Stomach (tissue), 19 donors: ENCODE measurements at places on chromosomes 2 and 18.

- no peak for DNase-seq
These were observed 686.7 kb downstream of the NR4A2 start for GRCh38 chr2:155645791-155646190.

GRCh38 chr2:239374896-239375277, 25.9 kb downstream of the HDAC4 start:
- no peak for DNase-seq

DNA sequence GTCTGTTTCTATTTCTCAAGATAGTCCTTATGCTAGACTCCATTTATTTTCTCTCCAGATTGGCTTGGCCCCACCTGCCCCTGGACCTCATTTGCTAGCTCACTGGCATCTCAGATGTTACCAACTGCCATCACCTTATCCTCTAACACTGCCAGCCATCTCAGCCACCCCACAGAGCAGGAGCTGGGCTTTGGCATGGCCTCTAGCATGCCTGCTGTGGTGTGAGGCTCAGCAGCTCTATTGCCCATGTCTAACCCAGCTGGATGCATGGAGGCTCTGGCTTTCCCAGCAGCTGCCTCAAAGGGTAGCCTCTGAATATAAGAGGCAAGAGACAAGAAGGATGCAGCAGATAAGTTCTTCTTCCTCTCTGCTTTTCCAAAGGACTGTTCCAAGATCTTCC, 373.4 kb downstream of the TNS1 start:
- no peak for DNase-seq

DNA sequence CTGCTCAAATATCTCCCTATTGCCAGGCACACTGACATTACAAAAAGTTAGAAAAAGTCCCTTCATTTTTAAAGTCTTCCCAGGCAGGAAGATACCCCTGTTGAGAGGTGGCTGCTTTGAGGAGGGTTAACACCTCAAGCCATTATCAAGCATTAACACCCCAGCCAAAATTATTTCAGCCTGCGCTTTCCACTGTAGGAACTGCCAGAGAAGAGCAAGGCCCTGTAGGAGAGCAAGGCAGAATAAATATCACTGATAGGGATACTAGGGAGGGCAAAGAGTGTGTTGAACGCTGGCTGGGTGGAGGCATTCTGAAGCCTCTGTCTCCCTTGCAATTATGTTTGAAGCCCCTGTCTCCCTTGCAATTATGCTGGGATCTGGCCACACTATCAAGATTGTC, 1020.7 kb upstream of the CELF4 start:
- no peak for DNase-seq

- no peak for DNase-seq
These were observed 86.4 kb downstream of the GFPT1 start for GRCh38 chr2:69300650-69301049.

- peak; percentile 37 for DNase-seq
These were observed 11.5 kb downstream of the MFSD2B start for GRCh38 chr2:24021122-24021998.

GRCh38 chr2:201218780-201219179, 35.8 kb downstream of the CASP10 start:
- no peak for DNase-seq

DNA sequence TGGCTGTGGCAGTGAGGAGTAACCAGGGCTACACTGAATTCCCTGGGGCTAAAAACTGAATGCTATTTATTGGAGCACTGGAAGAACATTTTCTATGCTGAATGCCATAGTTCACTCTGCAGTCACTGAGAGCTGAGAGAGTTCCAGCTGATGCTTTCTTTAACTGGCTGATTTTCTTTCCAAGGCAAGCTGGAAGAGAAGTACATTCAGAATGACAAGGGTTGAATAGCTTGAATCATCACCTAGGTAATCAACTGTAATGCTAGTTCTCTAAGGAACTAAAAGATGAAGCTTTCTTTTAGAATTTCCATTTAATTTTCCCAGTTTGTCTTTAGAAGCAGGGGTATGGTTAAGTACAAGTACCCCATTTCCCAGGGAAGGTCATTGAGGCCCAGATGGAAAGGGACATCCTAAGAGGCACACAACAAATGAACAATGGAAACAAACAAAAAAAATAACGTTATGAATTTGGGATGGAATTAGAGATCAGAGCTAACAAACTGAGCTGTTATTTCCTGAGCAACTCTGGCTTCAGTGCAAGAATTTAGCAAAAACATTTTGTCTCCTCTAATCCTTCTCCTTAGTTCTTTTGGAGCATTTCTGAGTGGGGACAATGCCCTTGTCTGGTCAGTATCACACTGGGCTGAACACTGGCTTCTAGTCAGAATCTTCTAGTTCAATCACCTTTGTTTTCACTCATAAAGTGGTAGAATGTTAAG, 132.8 kb upstream of the REG3A start:
- no peak for DNase-seq

DNA sequence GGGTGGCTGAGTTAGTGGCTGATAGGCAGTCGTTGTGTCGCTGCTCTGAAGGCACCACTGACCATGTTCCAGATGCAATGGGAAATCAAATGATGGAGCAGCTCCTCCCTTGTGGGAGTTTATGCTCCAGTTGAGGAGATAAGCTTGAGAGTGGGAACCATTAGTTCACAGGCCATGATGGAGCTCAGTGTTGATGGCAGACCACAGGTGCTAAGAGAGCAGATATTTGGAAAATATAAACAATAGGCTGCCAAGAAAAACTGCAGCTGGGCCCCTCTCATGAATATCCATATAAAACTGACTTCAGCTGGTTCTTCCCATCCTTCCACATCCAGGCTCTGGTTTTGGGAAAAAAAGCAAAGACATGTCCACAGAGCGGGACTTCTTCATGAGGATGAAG, 63.1 kb downstream of the EPAS1 start:
- no peak for DNase-seq

DNA sequence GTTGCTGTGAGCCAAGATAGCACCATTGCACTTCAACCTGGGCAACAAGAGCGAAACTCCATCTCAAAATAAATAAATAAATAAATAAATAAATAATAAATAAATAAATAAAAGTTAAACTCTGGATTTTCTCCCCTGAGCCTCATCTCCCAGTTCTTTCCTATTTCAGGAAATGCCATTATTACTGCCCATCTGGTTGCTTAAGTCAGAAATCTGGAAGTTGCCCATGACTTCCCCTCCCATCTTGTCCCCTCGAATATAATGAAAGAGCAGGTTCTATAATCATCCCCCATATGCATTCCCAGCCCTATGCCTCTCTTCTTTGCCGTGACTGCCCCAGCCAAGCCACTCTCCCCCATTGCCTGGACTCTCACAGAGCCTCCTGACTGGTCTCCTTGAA, 4.2 kb upstream of the PSD4 start:
- no peak for DNase-seq

- DNase-seq: peak; percentile 89
These were observed 126.6 kb upstream of the PPP1CB start for GRCh38 chr2:28624793-28625701.

DNA sequence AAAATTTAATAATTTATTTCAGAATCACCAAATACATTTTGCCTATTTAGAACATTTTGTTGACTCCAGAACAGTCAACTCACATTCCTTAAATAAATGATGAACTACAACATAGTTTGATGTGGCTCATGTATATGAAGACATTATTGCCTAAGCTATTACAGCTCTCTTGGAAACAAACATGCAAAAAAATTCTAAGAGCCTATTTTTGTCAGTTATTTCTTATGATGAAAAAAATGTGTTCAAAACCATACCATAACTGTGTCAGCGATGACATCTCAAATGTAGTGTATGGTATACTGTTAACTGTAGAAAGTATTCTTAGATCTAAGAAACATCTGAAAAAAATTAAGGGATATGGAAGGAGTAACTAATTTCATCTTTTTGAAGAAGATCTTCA, 6.3 kb upstream of the EMILIN2 start:
- no peak for DNase-seq

- DNase-seq: no peak
These were observed 2.4 kb upstream of the PMAIP1 start for GRCh38 chr18:59897321-59897954.

DNA sequence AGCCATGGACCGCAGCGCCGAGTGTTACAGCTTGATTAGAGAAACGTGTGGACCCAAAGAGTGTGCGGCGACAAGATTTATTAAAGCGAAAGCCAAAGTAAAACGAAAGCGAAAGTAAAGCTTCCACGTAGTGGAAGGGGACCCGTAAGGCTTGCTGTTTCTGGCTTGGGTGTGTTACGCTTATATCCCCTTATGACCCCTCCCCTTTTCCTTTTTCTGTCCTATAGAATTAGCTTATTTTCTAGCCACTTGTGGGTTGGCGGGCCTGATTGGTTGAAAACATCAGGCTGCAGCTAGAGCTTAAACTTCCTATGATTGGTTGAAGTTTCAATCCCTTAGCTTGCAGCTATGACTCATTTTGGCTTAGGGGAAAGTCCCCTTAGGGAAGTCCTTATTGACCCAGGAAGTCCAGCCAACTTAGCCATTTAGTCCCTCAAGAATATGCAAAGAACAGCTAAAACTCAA, 969.7 kb downstream of the DCDC2C start:
- no peak for DNase-seq

- no peak for DNase-seq
These were observed 29.4 kb upstream of the NCOA1 start for GRCh38 chr2:24461685-24462084.

- DNase-seq: peak; percentile 75
These were observed 46.2 kb downstream of the MEIS1 start for GRCh38 chr2:66481100-66481549.

DNA sequence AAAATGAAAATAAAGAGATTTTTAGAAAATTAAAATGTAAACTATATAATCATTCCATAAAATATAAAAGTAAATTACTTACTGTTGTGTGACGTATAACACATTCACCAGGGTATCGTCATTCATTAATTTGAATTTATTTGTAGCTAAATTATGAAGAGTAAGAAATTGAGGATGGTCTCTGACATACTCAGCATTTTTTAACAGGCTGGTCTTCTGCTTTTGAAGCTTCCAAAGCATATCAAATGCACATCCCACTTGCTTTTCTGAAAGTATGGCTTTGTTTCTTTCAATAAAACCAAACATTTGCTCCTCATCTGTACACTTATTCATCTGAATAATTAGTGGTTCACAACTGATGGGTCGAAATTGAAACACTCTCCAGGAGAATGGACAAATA, 2.1 kb downstream of the FASTKD1 start:
- no peak for DNase-seq

DNA sequence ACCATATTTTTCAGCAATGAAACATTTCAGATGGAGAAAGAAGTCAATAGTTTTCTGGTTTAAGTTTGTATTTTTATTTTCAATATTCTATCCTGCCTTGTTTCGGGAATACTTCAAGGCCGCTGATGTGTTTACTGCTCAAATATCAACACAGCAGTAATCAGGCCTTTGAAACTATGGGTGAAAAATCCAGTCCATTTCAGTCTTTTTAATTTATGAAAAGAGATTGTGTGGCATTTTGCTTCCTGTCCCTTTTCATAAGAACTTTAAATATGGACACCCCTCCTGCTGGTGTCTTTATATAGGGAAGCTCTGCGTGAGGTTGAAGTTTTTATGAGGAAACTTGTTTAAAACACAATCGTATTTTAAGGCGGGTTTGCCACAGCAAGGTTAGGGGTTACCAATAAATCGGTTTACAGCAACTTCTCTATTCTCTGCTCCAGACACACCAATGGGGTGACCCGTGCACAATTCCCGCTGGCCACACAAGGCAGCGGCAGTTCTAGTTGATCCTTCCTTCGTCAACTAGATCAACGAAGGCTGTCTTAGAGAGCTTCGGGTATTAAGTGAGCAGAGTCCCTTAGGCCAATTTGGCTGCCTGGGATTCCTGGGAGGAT, 1.2 kb upstream of the TANC1 start:
- DNase-seq: no peak

DNA sequence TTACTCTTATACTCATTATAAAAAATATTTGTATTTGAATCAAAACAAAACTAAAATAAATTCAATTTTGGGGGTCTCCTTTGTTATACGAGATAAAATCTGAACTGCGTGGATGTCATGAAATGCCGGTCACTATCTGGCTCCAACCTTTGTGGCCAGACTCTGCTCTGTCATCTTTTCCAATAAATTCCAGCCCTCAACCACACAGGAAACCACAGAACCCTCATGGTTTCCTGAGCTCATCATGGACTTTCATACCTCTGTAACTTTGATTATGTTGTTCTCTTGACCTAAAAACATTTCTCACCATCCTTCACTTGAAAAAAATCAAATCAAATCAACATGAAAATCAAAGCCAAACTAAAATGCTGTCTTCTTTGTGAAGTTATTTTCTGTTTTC, 724.7 kb downstream of the METTL4 start:
- DNase-seq: no peak

DNA sequence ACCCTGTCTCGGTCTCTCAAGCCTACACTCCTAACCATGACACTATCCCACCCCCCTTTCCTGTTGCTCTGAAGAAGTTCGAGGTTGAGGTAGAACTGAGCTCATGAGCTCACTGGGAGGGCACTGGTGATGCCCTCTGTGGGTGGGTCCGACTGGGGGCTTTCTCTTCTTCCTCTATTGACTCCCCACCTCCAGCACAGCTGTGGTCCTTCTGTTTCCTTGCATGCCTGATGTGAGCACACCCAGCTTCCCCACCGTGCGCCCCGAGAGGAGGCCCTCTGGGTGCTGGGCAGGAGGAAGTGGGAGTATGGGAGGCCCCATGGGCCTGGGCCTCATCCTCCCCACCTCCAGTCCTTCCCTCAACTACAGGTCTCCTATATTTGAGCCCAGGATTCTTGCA, 20.9 kb downstream of the SPEG start:
- DNase-seq: no peak

DNA sequence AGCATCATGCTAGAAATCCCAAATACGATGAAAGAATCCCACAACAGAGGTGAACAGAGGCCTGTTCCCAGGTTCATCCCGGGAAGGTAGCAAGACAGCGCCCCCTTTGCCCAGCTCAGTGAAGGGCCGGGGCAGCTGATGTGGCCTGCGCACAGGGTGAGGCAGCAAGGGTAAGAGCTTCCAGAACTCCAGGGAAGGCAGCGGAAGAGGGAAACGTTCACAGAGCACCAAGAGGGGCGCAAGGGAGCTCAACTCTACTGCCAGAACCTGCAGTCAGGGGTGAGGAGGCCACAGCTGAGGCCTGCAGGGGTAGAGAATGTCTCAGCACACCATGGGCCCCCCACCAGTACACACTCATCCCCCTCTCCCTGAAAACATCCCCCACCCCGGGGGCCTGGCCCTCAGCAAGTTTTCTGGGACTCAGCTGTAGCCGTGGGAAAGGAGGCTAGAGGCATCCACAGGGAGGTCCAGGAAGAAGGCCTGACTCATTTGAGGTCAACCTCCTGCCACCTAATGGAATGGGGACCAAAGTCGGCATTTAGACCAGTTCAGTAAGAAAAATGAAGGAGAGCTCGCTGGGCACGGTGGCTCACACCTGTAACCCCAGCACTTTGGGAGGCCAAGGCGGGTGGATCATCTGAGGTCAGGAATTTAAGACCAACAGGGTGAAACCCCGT, 95.6 kb upstream of the ASAP2 start:
- no peak for DNase-seq

GRCh38 chr2:147223553-147224060, 621.2 kb upstream of the ACVR2A start:
- DNase-seq: no peak

GRCh38 chr2:230921806-230922595, 3.0 kb downstream of the GPR55 start:
- DNase-seq: no peak
